Activated CD4-positive, CD25-positive, alpha-beta regulatory T cell (primary cell): ENCODE measurements at places on chromosomes 3 and 15.

- DNase-seq: no peak
Observed at GRCh38 chr15:73324496-73325170, 44.1 kb downstream of the HCN4 start.

DNA sequence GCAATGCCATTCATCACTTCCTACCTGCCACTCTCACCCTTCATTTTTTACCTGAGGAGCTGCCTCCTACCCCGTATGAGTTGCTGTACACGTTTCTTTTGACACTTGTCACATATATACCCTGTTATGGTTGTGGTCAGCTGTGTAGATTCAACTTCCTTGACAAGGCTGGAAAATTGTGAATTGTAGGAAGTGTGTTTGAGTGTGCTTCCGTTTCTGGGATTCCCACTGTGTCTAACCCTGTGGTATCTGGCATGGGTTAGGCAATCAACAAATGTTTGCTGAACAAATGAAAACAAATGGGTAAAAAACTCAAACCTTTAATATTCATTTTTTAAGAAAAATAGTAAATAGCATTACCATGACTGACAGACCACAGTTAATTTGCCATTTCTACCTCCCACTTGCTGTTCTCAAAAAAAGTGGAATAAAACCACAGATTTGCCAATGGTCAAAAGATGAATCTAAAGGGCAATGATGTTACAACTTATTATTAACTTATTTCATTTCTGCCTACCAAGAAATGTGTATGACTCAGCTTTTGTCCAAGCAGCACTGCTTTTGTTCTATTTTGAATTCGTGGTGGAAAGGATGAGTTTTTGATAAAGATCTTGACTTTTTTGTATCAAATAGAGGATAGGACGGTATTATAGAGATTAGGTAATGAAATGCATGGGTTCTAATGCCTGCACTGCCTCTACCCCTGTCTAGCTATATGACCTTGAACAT is 404.6 kb downstream of the LPP start:
- DNase-seq: no peak

DNA sequence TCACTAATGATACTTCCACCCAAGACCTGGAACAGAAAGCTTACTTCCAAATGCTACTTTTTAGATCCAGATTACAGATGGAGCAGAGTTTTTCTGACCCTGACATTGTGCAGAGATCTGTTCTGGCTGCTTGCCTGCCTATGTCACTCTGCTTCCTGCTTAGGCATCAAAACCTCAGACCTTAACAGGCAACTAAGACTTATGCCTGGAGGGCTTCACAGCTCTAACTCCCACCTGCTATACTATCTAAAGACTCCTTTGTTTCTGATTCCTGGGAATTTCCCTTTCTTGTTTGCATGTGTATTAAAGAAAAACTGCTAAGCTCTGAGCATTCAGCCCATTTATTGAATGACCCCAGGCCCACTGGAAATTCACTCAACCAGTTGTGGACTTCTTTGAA is 157.4 kb upstream of the NPHP3 start:
- DNase-seq: no peak

DNA sequence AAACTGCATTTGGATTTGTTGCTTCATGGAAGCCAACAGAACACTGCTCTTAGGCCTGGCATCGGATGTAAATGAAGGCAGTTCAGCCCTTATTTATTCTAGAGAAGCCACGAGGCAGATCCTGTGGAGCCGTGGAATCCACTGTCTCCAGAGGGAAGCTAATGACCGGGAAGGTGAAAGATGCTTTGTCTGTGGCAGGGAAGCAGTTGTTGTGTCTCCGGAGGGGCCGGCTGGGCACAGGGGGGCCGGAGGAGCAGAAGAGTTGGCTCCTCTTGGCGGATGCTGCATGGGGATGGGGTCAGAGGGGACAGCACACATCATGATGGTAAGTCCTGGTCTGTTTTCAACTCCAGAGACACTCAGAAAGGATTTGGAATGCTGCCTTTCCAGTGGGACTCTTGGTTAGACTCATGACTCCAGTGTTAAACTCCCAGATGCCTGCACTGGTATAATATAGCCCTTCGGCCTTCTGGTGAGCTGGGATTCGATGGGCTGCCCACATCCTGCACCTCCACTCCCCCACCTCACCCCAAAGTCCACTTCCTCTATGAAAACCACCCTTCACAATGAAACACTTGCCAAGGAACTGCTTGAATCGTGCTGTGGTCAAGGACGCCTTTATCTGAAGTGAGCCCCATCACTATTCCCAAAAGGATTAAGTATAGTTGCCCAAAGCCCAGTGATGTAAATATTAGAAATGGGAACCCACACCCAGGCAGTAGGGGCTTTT is 33.6 kb downstream of the TPM1 start:
- DNase-seq: no peak

GRCh38 chr3:107414325-107414964 is 37.2 kb downstream of the CCDC54 start:
- DNase-seq: no peak

- no peak for DNase-seq
Observed at GRCh38 chr3:170023165-170023564, 14.6 kb upstream of the GPR160 start.

GRCh38 chr3:169348929-169349621 is 314.4 kb downstream of the MECOM start:
- DNase-seq: no peak

DNA sequence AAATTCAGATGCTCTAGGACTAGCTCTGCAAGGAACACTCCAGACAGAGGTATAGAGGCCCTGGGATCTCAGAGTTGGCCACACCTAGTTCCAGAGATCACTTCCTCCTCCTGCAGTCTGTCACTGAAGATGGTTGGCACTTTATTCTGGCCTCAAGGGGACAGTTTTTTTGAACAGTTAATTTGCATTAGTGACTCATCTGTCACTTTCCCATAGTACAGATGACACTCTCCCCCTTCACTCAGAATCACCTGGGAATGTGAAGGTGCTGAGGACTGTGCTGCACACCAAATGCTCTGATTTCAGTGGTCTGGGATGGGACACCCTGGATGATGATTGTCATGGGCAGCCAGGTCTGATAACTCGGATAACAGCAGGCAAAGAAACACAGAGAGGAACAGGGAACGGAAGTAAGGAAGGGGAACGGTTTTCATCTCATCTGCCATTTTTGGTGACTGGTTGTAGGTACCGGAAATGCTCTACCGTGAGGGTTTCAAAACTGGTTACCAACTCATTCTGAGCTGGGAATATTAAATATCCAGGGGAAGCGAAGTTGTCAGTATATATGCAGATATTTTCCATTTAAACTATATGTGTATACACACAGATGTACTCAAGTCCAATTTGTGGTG is 232.5 kb upstream of the ST8SIA2 start:
- DNase-seq: no peak

- DNase-seq: no peak
Observed at GRCh38 chr3:57951066-57951882, 56.9 kb upstream of the FLNB start.

- no peak for DNase-seq
Observed at GRCh38 chr3:62445275-62445674, 71.9 kb upstream of the FEZF2 start.

DNA sequence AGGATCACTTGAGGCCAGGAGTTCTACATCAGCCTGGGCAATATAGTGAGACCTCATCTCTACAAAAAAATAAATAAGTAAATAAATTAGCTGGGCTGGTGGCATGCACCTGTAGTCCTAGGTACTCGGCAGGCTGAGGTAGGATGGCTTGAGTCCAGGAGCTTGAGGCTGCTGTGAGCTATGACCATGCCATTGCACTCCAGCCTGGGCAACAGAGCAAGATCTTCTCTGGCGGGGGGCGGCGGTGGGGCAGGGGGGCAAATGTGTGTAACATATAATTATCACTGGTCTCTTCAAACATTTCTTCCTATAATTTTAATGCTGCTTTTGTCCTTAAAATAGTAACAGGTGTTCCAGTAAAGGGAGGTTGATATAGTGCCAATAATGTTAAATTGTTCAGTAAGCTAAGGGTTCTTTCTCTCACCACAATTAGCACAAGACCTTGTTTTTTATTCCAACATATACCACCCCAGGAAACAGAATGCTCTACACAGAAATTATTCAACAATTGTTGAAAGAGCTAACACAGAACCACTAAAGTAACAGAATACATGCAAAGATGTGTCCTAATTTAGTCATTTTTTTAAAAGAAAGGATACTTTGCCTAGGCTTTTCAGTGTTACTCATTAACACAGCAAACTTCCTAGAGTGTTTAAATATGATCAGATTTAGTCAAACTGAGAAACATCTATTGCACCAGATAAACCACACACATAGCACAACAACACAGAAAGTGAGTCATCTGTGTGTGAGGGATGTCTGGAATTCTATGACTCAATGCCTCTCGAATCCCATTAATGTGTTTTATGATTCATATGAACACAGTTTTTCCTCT is 29.1 kb downstream of the ANKRD28 start:
- no peak for DNase-seq

- DNase-seq: no peak
Observed at GRCh38 chr3:4837374-4837930, 141.8 kb upstream of the BHLHE40 start.

- no peak for DNase-seq
Observed at GRCh38 chr3:128319107-128319506, 147.6 kb downstream of the DNAJB8 start.

DNA sequence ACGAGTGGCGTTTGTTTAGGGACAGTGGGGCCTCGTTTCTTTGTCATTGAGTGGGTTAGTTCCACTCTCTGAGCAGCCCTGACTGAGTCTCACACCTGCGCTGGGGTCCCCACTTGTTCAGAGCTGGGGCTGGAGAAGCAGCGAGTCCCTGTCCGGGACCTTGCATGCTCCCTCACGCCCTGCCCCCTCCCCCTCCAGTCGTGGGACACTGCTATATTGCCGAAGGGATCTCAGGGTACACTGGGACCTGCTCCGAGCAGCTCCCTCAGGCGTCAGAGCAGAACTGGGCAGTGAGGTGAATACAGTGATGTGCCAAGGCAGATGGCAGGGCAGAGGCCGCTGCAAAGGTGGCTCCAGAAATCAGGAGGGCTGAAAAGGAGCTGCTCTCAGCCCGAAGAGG is 59.9 kb upstream of the KLF13 start:
- no peak for DNase-seq

- DNase-seq: no peak
Observed at GRCh38 chr15:68494573-68495110, 62.7 kb upstream of the ITGA11 start.

DNA sequence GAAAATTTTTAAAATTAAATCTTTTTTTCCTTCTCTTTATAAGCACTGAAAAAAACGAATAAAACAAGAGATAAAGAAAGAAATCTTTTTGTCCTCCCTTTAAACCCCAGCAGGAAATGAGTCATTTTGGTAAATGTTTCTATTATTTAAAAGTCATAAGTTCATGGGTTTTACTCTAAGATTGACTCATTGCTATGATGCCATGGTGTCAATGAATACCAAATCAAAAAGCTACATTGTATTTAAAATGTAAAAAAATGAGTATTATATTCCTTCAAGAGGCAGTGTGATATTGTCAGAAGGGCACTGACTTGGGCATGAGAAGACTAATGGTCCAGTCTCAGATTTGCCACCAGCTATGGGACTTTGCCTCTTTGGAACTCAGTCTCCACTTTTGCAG is 303.4 kb upstream of the DNAJC19 start:
- no peak for DNase-seq

DNA sequence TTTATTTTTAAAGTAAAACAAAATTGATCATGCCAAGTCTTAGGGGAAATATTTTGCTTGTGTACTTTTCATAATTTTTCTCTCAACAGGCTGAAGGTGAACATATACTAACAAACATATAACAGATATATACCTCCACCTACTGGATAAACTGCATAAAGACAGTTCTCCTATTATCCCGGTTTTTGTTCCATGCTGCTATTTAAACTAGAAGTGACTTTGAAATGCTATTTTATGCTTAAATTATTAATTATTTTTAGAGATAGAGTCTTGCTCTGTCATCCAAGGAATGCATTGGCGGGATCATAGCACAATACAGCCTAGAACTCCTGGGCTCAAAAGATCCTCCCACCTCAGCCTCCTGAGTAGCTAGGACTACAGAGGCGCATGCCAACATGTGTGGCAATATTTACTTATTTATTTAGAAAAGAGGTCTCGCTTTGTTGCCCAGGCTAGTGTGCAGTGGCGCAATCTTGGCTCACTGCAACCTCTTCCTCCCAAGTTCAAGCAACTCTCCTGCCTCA is 49.8 kb downstream of the ST3GAL6 start:
- no peak for DNase-seq

GRCh38 chr15:36067483-36068274 is 511.7 kb upstream of the CDIN1 start:
- DNase-seq: no peak

DNA sequence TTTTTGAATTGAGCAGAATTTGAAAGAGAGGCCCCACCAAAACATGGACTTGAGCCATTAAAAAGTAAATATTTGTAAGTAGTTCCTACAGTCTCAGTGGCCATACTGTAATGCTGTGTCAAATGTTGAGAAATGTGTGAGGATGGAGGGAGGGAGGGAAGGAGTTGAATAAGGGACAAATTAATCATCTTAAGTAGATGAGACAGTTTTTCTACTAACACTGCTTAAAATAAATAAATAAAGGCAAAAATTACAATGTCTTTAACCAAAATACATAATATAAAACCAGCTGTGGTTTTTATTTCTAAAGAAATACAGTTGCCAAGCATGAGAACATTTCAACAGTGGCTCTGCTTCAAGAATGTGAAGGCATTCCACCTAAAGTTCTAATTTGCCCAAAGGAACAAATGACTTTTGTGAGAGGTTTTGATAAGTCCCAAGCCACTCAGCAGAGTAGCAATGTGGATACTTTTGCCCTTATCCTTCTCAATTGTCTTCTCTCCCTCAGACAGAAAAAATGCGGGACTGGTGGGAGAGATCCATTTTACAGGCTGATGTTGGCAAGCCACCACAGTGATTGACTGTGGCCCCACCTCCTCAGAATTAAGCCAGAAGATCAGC is 427.0 kb upstream of the RARB start:
- no peak for DNase-seq

DNA sequence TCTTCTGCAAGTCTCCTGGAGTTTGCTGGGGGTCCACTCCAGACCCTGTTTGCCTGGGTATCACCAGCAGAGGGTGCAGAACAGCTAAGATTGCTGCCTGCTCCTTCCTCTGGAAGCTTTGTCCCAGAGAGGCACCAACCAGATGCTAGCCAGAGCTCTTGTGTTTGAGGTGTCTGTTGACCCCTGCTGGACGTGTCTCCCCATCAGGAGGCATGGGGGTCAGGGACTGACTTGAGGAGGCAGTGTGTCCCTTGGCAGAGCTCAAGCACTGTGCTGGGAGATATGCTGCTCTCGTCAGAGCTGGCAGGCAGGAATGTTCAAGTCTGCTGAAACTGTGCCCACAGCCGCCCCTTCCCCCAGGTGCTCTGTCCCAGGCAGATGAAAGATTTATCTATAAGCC is 86.5 kb downstream of the TPRG1 start:
- no peak for DNase-seq

DNA sequence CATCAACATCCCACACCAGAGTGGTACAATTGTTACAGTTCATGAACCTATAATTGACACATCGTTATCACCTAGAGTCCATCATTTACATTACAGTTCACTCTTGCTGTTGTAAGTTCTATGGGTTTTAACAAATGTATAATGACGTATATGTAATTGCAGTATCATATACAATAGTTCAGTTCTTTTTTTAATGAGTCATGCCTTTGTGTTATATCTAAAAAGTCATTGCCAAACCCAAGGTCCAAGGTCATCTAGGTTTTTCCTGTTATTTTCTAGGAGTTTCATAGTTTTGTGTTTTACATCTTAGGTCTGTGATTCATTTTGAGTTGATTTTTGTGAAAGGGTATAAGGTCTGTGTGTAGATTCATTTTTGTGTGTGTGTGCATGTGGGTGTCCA is 160.9 kb upstream of the GALNT15 start:
- DNase-seq: no peak
